ENCODE measurements at places on chromosomes 16 and 17.
A peak's percentile ranks its signal among the peaks of the same experiment; 100 is the strongest.

GRCh38 chr17:17159571-17159970 lies 46.6 kb downstream of the PLD6 start:
- DNase-seq, result no peak

DNA sequence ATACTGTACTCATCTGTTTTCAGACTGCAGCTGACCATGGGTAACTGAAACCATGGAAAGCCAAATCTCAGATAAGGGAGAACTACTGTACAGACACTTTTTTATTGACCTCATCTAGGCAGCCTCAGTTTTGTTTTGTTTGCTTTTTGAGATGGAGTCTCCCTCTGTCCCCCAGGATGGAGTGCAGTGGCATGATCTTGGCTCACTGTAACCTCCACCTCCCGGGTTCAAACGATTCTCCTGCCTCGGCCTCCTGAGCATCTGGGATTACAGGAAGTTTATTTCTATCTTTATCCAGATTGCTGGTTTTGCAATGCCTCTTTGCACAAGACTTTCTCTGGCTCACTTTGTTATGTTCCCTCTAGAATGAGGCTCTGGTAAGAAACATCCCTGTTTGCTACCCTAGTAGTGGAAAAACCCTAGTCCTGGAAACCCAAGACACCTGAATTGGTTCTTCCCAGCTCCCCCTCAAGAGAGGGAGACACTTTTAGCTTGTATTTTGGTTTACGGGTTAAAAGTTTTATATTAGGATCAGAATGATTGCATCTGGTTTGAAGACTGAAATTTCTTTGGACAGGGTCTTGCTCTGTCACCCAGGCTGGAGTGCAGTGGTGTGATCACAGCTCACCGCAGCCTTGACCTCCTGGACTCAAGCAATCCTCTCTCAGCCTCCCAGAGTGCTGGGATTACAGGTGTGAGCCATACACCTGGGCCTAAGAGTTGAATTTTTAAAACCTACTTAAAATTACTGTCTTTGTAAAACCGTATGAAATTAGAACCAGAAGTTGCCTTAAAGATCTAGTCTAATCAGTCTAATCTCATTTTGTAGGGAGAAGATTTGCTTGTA lies 38.9 kb downstream of the ZNF207 start:
- DNase-seq, result no peak

GRCh38 chr16:66677836-66678235 lies 18.7 kb downstream of the CMTM4 start:
- no peak for DNase-seq

DNA sequence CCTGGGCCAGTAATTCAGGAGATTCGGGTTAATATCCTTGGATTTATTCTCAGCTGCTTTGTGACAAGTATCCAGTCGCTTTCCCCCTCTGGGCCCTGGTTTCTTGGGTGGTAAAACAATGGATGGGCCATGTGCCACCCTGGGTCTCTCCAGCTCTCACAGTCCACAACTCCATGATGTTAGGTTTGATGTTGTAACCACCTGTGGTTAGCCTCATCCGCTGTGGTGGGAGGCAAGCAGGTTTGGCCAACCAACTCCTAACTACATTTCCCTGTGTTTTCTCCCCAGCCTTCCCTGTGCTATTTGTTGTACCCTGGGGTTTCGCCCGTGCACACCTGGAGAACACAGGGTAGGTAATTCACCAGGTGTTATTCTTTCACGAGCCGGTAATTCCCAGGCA lies 35.1 kb downstream of the GLP2R start:
- DNase-seq, result no peak

DNA sequence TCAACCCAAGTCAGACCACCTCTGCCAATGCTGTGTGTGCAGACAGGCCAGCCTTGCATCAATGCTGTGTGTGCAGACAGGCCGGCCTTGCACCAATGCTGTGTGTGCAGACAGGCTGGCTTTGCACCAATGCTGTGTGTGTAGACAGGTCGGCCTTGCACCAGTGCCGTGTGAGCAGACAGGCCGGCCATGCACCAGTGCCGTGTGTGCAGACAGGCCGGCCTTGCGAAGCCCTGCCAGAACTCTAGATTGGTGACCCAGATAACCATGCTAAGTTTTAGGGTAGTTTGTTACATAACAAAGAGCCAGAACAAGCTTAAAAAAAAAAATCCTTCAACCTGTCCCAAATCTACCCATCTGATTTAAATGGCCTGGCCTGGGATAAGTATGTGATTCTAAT lies 54.3 kb downstream of the ELAC2 start:
- DNase-seq, result no peak

GRCh38 chr16:2149630-2150417 lies 1.4 kb downstream of the RAB26 start:
- no peak for DNase-seq

DNA sequence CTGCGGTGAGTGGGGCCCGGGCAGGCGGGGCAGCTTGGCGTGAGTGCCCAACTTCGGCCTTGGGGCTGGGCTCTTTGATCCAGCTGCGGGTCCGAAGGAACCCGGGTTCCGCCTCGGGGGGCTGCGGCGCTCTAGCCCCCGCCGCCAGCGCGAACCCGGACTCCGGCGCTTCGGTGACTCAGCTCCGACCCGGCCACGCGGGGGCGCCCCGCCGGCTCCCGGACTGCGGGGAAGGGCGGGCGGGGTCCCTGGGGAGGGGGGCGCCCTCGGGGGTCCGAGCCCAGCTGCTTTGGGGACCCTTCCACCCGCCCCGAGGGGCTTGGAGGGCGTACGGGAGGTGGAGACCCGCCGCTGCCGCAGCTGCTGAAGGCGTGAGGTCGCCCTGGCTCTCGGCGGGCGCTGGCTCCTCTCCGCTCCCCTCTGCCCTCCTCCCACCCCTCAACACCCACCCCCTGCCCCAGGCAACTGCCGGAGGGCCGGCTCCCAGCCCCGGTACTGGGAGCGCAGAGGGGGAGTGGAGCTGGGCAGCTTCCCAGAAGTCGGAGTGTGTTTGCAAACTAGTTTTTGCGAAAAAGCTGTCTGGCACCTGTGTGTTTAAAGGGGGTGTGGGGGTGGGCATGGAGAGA lies 516 bp downstream of the CPNE2 start:
- DNase-seq, result peak; percentile 36

DNA sequence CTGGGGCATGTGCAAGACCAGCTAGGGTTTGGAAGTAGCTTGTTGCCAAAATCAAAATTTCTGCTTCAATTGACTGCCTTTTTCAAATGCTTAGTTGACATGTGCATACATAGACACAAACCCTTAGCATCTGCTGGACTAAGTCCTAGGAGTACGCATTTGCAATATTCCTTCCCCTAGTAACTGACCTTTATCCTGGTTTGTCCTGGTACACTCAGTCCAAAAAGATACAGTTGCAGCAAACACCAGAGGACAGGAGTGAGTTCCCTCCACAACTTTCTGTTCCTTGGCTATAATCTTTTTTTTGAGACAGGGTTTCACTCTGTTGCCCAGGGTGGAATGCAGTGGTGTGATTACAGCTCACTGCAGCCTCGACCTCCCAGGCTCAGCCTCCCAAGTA lies 290.2 kb upstream of the ERCC4 start:
- no peak for DNase-seq

GRCh38 chr17:50471009-50471905 lies 2.6 kb upstream of the CHAD start:
- no peak for DNase-seq

- no peak for DNase-seq
Measured at GRCh38 chr16:89618109-89618998, 4.9 kb downstream of the DPEP1 start.

- no peak for DNase-seq
Measured at GRCh38 chr16:85800321-85800669, 800 bp downstream of the COX4I1 start.

DNA sequence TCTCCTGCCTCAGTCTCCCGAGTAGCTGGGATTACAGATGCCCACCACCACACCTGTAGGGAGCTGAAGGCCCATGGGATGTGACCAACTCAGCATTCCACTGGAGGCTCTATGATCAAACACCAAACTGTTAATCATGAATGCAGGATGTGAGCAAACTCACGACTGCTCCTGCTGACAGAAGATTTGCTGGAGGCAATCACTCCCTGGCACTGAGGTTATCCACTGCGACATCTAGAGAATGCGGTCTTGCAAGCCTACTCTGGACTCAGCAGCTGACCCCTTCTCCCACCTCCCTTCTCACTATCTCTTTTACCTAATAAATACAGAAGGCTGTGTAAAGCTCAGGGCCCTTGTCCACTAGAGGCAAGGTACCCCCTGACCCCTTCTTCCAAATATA lies 4.9 kb downstream of the TEX14 start:
- DNase-seq, result no peak

DNA sequence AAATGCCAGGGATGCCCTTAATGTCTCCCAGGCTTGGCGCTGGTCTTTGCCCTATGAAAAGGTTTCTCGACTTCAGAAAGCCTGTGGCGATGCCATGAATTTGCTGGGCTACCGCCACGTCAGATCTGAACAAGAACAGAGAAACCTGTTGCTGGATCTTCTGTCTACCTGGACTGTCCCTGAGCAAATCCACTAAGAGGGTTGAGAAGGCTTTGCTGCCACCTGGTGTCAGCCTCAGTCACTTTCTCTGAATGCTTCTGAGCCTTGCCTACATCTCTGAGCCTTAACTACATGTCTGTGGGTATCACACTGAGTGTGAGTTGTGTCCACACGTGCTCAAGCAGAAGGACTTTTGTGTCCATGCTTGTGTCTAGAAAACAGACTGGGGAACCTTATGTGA lies 11.4 kb downstream of the CHST4 start:
- DNase-seq, result peak; percentile 35

DNA sequence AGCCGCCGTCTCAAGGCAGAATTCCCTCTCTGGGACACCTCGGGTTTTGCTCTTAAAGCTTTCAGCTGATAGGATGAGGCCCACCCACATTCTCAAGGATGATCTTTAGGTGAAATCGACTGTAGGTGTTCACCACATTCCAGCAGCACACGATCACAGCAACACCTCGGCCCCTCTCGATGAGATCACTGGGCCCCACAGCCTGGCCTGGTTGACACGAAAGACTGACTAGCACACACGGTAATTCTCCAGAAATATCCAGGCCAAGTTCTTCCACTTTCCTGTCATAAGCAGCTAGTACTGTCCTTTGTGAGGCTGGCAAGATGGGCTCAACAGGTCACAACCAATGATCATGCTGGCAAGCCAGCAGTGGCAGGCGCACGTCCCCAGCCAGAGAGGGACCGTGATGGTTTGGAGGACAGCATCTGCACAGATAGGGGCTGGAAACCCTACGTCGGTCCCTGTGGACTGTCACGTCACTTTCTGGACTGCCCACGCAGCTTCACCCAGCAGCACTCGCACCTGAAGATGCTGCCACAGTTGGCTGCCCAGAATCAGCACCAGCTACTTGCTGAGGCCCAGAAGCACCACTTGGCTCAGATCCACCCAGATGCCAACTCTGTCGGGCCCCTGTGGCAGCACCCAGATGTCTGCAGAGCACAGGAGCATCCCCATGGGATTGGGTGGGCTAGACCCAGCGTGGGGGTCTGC lies 17.4 kb downstream of the TMC6 start:
- DNase-seq, result no peak

GRCh38 chr17:78986649-78987328 lies 7.1 kb upstream of the LGALS3BP start:
- DNase-seq, result no peak

DNA sequence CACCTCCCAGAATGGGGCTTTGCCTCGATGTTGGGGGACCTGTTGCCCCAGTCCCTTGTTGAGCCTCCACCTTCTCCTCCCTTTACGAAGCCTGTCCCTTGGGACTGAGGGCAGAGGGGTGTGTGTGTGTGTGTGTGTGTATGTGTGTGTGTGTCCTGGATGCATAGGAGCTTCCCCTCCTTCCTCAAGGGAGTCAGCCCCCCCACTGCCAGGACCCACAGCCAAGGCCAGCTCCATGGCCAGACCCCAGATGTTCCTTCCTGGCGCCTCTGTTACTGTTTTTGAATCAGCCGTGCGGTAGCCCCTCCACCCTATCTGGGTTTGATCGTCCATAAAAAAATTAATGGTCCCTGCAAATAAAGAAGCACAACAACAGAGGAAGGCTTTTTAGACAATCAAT lies 17.7 kb upstream of the DOK4 start:
- DNase-seq, result no peak

DNA sequence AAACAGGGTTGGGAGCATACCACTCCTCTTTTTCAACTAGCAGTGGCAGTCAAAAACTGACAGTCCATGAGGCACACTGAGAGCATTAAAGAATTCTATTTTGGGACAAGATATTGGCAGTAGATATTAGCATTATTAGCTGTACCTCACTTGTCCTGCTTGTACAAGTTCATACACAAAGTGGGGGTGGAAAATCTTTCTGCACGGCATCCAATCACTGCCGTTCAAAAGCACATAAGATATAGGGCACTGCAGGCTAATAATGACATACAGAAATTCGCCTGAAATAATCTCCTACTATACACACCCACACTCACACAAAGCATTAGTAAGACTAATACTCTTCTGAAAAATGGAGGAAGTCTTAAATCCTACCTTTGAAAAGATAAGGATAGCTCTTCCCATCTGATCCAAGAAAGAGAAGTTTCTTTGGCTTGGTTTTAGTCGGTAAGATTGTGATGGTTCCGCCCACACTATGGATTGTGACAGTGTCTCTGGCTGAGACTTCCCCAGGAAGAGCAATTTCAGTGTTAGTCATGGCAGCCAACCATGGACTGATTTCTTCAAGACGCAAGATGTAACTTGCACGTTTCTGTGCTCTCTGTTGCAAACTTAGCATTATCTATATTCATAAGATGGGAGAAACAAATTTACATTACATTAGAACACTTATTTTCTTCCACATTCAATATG lies 40.6 kb upstream of the ARL6IP1 start:
- no peak for DNase-seq

DNA sequence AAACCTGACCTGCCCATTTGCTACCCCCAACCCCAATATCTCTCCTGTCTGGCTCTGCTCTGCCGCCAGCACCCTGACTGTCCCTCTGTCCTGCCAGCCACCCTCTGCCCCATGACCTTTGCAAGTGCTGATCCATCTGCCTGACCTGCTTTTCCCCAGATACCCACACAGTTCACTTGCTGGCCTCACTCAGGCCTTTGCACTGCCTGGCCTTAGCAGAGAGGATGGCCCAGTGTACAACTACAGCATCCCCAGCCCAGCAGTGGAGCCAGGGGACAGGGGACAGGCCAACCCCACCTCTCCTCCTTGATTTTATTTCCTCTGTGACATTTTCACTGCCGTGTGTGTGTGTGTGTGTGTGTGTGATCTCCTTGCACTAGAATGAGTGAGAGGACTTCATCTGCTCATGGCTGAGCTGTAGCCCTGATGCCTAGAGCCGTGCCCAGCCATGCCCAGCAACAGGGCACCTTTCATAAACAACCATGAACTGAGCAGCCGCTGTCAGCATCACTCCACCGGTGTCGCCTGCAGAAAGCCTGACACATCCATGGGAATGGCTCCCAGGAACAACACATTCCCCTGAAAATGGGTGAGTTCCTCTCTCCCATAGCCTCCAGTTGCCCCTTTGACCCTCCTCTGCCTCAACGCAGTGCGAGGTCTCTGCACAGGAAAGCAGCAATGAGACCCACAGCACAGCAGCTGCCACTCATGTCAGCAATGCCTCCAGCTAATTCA lies 36.0 kb upstream of the RBFOX3 start:
- DNase-seq, result no peak

DNA sequence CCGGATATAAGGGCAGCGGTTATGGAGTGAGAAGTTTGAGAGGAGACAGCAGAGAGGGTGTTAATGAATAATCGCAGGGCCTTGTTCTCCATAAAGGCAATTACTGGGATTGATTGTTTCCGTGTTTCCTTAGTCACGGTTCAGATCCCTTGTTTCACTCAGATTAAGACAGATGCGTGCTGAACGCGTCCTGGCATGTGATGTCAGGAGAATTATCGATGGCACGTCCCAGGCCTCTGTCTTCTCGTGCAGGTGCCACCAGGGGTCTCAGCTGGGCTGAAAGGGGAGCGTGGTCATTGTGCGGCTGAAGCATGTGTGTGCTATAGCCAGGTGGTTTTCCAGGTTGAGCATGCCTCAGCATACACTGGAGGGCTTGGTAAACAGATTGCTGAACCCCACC lies 142.4 kb upstream of the NOL11 start:
- no peak for DNase-seq
